ENCODE measurements at places on chromosomes 13 and 19.

GRCh38 chr13:27281420-27281819 is 10.8 kb downstream of the RASL11A start:
- DNase-seq: no peak

DNA sequence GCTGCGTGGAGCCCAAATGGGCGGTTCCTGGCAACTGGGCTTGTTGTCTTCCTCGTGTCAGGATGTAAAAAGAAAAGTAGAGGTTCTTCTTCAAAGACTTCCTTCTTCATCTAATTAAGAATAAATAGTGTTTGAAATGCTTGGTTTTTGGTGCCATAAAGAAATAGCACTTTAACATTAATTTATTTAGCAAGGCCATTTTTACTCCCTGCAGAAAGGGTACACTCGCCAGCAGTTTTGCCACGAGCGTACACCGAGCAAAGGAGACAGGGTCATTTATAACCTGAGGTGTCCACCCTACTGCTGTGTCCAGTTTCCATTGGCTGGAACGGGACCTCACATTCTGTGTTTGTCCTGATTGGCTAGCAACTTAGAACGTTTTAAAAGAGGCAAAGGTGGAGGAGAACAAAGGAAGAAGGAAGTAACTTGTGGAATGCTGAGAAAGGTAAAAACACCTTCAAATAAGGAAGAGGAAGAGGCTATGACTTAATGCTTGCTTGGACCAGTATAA is 21.8 kb upstream of the OR10H1 start:
- no peak for DNase-seq

DNA sequence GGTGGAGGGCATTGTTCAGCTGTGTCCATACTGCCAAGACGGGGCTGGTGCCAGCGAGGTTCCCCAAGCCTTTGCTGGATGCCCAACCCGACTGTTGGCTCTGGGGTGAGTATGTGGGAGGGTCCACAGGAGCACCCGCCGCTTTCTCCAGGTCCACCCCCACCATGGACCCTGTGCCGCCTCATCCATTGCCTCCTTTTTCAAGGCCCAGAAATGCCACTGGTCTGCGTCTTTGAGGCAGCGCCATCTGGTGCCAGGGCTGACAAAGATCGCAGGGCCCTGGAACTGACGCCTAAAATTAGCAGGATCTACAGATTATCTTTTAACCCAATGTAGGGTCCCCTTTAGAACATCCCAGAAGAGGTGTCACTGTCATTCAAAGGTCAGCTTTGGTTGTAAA is 34.6 kb downstream of the NFIX start:
- DNase-seq: no peak

DNA sequence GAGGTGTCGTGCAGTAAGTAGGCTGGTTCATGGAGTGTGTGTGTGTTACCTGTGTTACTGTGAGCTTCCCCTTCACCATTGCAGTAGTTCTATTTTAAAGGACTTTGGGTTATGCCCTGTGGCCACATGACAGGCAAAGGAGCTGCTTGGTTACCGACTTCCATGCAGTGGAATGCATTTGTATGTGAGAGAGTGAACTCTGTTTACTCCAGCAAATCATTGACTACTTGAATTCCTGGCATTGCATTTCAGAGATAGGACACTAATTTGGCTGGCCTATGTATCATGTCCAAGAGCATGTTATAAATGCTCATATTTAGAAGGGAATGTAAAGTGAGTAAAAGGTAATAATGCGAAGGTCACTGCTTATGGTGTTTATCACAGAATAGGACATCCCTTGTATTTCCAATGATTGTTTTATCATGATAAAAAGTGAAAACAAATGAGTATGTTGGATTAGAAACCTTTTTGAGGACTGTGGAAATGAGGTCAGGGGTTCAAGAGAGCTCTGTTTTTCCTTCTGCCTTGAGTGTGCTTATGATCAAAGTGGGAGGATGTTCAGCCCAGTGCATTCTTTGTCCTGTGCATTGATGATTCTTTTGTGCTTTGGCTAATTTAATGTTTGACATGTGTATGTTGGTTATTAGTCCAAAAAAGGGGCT is 156.5 kb downstream of the LMO7 start:
- DNase-seq: no peak

DNA sequence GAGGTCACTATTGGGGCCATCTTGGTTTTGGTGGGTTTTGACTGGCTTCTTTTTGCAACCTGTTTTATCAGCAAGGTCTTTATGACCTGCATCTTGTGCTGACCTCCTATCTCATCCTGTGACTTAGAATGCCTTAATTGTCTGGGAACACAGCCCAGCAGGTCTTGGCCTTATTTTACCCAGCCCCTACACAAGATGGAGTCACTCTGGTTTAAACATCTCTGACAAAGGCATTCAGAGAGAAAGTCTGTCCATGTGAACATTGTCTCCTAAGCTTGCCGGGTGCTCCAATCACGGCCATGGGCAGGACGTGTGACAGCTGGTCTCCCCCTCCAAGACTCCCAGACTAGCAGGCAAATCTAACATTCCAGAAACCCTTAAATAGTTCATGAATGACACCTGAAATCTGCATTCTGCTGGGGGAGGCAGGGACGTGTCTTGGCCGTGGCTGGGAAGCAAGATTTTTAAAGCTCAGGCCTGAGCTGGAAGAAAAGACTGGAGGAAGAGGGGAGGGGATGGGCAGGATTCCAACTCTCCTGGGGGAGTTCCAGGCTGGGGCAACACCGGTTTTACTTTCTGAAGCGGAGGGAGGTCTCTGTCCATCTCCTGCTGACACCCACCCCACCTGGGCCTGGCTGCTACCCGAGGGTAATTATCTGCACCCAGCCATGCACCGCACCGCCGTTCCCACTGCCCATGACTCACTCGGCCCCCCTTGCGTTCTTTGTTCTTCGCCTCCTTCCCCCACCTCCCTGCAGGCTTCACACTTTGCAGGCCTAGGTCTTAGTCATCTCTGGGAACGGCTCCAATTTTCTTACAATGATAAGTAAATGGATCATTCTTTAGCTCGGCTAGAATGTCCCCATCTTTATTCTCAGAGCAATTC is 11.6 kb upstream of the OR1M1 start:
- peak; percentile 78 for DNase-seq

GRCh38 chr19:36392916-36393673 is 14.1 kb upstream of the ZFP14 start:
- DNase-seq: no peak

DNA sequence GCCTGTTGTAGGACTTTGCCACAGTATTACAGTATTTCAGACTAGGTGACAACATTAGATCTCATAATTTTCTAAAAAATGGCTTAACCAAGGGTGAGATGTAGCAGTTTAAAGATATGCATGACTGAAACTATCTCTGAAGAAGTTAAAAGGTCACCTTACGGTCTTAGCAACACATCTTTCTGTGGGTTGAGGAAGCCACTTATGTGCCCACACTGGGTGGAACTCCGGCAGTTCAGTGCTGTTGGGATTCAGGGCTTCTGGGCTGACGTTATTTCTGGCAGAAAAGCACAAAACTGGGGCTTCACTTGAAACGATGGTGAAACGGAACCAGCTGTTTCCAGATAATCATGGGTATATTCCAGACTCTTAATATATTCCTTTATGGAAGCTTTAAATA is 697.3 kb downstream of the PCDH9 start:
- peak; percentile 32 for DNase-seq

DNA sequence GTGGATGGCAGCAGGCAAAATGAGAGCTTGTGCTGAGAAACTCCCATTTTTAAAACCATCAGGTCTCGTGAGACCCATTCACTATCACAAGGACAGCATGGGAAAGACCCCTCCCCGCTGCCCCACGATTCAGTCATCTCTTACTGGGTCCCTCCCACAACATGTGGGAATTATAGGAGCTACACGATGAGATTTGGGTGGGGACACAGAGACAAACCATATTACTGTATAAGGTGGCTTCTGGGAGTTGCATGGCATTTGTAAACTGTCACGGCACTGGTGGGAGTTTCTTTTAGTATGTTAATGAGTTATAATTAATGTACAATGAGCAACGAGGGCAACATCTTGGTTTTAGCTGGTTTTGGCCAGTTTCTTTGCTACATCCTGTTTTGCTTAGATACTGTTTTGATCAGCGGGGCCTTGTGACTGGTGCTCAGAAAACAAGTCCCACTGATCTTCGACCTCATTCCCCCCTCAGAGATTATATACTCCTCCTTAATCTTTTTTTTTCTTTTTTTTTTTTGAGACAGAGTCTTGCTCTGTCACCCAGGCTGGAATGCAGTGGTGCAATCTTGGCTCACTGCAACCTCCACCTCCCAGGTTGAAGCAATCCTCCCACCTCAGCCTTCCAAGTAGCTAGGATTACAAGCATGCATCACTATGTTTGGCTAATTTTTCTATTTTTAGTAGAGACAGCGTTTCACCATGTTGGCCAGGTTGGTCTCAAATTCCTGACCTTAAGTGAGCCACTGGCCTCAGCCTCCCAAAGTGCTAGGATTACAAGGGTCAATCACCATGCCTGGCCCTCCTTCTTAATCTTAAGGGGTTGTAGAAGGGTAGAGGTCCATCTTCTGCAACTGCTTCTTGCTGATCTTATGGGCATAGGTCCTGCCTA is 21.3 kb upstream of the ZNF599 start:
- no peak for DNase-seq

- DNase-seq: no peak
Observed at GRCh38 chr19:47309038-47309437, 623 bp upstream of the C5AR1 start.

GRCh38 chr19:3098515-3099346 is 4.6 kb downstream of the GNA11 start:
- DNase-seq: no peak

- DNase-seq: peak; percentile 94
Observed at GRCh38 chr19:1269478-1270212, 513 bp downstream of the CIRBP start.

GRCh38 chr19:33444562-33445441 is 71.3 kb downstream of the CEBPG start:
- DNase-seq: peak; percentile 7

- peak; percentile 100 for DNase-seq
Observed at GRCh38 chr19:38850436-38850975, 720 bp upstream of the HNRNPL start.

DNA sequence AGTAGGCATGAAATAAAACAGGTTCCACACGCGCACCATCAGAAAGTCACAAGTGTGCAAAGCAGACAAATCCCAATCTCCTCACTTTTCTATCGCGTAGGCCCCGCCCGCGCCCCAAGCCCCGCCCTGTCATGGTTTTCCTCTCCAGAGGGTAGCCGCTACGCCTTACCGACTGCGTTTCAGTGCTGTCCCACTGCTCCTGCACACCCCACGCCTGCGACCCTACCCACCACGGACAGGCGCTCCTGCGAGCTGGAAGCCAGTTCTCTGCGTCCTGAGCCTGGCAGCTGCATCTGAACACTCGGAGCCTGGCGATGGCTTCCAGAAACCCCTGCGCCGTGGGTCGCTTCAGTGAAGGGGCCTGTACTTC is 379 bp upstream of the ZNF470 start:
- DNase-seq: no peak

DNA sequence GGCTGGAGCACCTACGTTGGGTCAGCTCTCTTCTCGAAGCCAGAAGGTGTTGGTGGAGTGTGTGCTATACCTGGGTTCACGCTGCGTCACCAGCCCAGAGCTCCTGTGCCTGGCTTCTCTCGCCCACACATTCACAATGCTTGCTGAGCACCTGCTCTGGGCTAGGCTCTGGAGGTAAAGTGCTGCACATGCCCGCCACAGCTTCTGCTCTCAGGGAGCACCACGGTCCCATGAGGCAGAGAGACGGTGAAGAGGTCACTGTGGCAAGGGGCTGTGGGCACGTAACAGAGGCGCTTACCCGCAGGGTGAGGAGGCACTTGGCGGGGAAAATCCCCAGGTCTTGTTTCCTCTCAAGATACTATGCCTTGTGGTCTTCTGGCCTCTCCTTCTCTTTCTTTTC is 174.2 kb downstream of the TEX29 start:
- DNase-seq: no peak

DNA sequence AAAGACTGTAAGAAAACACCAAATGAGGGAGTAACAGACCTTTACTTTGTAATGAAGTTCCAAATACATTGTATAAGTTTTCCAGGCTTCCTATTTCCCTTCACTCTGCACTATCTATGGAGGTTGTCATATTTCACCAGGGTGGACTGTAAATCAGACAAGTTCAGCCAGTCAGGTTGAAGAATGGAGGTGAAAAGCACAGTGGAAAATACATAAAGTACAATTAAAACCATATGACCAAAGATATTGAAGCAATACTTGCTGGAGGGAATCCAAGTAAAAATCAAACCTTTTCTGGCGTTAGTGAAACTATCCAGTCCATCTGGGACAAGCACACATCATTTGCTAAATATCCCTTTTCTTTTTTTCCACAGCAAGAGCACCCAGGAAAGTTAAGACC is 3.2 kb downstream of the LHFPL6 start:
- no peak for DNase-seq

GRCh38 chr13:107807306-107808073 is 407.8 kb downstream of the LIG4 start:
- DNase-seq: no peak

- no peak for DNase-seq
Observed at GRCh38 chr13:39815345-39816111, 160.1 kb downstream of the COG6 start.

- no peak for DNase-seq
Observed at GRCh38 chr13:81171065-81171647, 830.2 kb upstream of the SPRY2 start.

DNA sequence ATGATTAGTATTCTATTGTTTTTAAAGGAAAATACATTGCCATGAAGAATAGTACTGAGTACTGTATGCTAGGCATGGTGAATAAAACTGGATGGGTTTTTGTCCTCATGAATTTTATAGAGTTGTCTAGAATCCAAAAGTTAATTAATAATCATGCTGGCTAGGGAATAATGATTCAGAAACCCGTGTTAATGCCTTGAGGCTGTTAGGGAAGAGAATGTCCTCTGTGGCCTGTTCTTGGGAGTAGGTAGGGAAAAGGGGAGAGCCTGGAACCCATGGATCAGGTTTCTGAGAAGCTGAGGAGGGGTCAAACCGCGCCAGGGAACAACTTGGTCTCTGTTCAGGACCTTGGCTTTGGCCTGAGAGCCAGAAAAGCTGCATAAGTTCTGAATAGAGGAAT is 1376.3 kb upstream of the SLC10A2 start:
- no peak for DNase-seq

GRCh38 chr19:13056052-13056660 is 46.5 kb downstream of the LYL1 start:
- DNase-seq: peak; percentile 89

GRCh38 chr19:35136977-35137702 is 1.5 kb upstream of the FXYD1 start:
- DNase-seq: no peak

GRCh38 chr13:44298314-44298713 is 75.3 kb upstream of the SERP2 start:
- no peak for DNase-seq

DNA sequence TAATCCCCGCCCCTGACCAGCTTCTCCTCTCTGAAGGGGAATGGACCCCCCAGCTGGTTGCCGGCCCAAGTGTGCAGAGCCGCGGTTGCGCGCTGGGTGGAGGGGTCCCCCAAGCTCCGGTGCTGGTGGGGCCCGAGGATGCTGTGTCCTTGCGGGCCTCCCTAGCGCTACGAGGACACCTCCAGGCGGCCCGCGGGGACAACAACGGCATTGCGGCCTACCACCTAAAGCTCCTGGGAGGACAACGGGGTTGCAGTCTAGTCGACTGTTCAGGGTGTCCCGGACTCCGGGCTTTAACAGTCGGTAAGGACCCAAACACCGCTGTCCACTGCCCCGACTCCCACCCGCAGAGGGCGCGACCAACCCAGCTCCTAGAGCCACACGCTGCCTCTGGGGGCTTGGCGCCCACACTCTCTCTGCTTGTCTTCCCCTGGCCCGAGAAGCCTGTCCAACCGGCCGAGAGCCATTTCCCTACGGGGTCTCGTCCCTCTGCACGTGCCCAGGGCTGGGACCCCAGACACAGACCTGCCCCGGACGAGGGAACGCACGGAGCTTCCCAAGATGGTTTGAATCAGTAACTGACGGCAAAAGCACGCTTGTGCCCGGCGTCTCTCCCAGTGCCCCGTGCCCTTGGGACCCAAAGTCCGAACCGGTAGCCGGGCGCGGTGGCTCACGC is 927 bp upstream of the SDHAF1 start:
- DNase-seq: no peak
